Stimulated activated CD4-positive, alpha-beta T cell treated with anti-CD3 and anti-CD28 coated beads, Interleukin-2, amount 100 ng/mL, for 24 hours (primary cell): ENCODE measurements at places on chromosomes 16 and 17.

- no peak for DNase-seq
These were observed 119.0 kb upstream of the CDC42EP4 start for GRCh38 chr17:73430848-73431247.

DNA sequence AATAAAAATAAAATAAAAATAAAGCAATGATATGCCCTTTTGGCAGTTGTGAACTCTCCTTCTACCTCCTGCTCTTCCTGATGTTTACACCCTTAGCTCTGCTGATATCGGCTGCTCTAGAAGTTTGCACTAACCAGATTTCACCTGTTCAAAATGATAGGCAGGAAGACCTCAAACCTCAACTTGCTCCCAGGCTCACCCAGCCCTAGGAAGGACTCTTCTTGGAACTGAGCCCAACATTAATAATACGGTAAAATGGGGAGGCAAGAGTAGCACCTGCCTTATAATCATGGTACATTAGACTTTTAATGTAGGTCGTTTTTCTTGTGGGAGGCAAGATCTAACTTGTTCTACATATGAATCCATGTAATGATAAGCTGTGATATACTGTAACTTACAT is 61.2 kb upstream of the MED13 start:
- no peak for DNase-seq

DNA sequence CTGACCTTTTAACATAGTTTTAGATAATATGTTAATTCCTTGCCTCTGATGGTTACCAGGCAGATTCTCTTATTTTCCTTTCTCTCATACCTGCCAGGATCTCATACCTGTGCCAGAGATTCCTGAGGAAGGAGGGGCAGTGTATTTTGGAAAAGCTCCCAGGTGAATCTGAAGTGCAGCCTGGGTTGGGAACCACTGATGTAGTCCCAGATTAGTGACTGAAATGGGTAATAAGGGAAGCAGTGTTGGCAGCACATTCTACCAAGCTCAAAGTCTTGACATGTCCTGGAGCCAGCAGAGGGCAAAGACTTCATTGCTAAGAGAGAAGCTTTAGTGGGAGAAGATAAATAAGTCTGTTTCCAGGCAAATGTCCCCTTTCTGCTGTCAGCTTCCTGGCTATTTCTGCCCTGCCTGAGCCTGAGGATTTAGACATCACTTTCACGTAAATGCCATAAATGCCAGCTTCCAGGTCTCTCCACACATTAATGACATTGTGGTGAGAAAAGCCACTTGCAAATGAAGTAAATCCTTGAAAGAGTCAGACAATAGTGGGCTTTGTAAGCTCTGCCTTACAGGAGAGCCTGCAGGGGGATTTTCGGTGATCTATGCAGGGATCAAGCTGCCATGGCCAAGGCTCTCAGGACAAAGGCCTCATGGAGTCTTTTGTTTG is 40.9 kb upstream of the C16orf78 start:
- DNase-seq = no peak

DNA sequence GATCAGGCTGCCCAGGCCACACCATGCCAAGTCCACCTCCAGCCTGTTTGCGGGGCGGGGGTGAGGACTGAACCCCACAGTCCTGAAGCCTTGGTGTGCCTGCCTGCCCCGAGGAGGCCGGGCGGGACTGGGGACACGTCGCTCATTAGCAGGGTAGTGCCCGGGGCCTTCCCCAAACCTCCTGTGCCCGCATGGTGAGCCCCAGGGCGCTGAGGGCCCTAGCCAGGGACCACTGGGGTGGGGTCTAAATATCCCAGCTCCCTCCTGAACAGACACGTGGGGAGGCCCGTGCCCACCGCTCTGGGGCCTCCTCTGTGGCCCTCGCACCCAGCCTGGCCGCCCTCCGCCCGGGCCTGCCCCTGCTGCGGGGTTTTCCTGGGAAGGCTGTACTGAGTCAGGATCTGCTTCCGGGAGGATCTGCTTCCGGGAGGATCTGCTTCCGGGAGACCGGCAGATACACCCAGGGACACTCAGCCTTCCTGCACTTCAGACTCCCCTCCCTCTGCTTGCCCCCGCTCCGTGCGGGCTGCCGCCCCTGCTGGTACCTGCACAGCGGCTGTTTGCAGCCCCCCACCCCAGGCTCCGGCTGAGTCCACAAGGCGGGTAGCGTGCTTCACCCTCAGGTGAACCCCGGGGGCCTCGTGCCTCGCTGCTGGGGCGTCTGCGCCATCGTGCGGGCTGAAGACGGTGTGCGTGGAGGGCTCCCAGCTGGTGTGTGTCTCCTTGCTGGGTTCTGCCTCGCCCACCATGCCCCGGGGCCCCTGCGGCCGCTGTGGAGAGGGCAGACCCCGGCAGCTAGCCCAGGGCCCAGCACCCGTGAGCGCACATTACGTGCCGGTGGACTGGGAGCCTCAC is 23.6 kb upstream of the CACNA1H start:
- no peak for DNase-seq

GRCh38 chr17:50697062-50697461 is 10.7 kb downstream of the ANKRD40 start:
- no peak for DNase-seq

DNA sequence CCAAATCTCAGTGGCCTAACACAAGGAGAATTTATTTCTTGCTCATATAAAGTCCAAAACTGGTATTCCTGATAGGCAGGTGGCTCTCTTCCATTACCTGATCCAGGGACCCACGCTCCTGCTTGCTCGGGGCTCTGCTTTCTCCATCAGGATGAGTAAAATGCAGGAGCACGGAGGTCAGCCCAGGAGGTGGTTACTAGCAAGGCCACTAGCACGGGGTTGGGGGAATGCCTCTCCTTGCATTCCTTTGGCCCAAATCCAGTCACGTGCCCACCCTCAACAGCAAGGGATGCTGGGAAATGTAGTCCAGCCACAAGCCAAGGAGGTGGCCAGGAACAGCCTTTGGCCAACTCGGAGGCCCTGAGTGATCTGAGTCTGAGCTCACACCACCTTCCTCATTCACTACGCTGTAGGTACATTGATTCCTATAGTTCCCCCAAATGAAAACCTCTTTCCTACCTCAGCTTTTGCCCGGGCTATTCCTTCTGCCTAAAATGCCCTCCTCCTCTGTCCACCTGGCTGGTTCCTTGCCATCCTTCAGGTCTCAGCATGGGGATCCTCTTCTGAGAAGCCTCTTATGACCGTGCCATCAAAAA is 38.3 kb upstream of the HAPSTR1 start:
- DNase-seq = no peak
